Uterus (tissue), 4 donors: ENCODE measurements at places on chromosomes 3 and 15.

GRCh38 chr3:17841190-17841828 lies 98.9 kb upstream of the TBC1D5 start:
- peak; percentile 53 for DNase-seq

DNA sequence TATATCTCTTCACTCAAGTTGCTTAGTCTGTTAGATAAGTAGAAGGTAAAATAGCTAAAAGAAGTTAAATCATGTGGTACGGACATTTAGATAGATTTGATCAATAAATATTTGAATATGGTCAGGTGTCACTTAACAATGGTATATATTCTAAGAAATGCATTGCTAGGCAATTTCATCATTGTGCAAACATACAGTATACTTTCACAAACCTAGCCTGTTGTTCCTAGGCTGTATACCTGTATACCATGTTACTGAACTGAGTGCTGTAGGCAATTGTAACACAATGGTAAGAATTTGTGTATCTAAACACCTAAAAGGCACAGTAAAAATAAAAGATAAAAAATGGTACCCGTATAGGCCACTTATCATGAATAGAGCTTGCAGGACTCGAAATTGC lies 112.8 kb upstream of the CGNL1 start:
- no peak for DNase-seq

DNA sequence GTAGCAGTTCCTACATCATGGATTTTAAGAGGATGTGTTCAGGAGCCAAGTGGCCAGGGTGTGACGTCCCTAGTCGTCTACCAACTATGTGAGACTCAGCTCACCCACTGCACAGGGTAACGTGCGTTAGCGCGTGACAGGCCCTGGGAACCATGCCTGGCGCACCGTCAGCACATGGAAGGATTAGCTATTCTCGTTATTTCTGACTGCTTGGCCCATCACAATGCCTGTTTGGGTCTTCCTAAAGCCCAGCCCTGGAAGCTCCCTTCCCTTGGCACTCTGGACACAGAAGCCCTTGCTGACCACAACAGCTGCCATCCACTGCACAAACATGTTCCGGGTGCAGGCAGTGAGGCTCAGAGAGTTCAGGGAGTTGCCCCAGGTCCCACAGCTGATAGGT lies 91.0 kb upstream of the RPL32 start:
- DNase-seq: no peak

DNA sequence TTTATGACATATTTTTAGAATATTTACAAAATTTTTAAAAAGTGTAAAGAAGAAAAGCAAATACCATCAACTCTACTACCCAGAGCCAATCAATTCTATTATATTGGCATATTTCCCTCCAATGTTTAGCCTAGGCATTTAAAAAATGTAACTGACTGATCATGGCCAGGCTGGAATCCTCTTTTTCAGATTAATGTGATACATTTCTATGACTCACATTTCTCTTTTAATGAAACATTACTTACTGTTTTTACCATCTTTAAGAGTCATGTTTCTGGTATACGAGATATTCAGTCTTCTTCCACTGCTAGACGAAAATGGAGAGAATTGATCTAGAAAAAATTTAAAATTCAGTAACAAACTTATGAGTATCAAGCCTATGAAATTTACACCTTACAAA lies 53.4 kb upstream of the DCUN1D1 start:
- DNase-seq: no peak

DNA sequence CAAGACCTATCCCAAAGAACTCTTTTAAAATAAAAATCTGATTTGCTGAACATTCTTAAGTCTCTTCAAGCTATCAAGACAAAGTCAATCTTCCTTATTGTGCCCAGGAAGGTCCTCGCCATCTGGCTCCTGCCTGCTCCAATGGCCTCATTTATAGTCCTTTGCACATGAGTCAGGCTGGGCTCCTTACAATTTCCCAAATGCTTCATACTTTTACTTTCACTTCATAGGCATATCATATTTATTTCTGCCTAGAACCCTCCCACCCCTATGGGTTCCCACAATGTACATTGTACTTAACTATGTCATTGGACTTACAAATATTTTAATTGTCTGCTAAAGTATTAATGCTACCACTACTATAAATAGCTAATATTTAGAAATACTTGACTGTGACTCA lies 9.1 kb downstream of the THRB start:
- no peak for DNase-seq

DNA sequence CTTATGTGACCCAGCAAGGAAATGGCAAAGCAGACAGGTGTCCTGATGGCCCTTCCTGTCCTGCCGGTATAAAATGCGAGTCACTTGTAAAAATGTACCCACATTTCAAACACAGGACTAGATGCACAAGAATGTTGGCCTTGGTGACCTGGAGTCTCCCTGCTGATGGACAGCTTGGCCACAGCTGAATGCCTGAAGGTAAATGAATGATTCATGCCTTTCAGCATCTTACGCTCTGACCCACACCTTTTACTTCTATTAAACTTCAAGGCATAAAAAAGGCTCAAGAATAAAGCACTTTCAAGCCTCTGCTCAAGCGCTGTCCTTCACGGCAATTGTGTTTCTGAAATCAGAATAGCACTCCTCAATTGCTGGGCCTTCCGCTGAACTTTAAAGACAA lies 228.0 kb upstream of the SLCO3A1 start:
- DNase-seq: no peak

- DNase-seq: no peak
These were observed 210.4 kb upstream of the ARRDC4 start for GRCh38 chr15:97750060-97750459.

DNA sequence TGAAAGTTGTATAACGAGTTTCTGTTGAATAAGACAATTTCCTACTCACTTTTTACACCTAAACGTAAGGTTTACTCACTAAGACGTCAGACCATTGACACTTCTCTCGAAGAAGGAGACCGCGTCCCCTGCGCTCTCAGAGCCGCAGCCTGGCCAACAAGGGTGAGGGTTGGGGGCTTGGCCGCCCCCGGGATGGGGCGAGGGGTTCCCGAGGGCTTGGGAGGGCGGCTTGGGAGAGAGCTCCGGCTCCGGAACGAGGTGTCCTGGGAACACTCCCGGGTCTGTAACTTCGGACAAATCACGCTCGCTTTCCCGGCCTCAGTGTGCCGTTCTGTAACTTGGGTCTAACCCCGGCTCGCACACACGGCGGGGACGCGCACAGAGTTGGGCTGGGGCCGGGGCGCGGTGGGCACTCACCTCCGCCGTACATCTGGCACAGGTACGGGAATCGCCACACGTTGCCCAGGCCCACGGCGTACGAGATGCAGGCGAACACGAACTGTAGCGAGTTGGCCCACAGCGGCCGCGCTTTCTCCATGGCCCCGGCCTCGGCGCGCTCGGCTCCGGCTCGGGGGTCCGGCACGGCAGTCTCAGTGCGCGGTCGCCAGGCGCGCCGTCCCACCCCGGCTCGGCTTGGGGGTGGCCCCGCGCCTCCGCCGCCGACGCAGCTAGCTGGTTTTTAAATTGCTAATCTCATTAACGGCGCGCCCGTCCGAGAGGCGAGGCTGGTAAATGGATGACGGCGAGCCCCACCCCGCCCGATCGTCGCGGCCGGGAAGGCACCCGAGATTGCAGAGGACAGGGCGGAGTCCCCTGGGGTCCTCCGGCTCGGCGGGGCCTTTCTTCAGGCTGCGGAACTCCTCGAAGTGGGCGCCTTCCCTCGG lies at the start of gene SLC6A20:
Gene SLC6A20, minus strand, starts transcription at position 655 of the 884 bp plus-strand sequence. Its CDS starts 117 bp downstream, at position 538.
- no peak for DNase-seq

DNA sequence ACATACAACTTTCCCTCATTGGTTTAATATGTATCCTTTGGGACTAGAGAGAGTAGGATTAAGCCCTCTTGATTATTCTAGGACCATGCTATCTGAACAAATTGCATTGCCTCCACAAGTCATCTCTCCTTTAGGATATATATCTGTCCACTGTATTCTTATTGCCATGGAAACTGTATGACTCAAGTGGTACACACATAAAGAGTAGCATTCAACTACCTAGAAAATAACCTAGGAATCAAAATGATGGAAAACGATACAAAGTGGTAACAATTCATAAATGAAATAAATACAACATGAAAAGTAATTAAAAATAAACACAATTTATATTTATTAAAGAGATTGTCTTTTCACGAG lies 212.1 kb upstream of the P2RY1 start:
- no peak for DNase-seq
